ENCODE measurements at places on chromosomes 7 and 10. TPM values are rescaled to one million over a fixed set of nuclear protein-coding genes. Genes with fewer than 3 reads are reported as not detected.

The MYOF gene
- polyA plus RNA-seq, result not detected

- H3K27ac ChIP-seq, result no peak overlapping the region
- H3K4me3 ChIP-seq, result no peak overlapping the region
- no peaks in the 10 kb centered on the region for H3K36me3 ChIP-seq
- H3K4me1 ChIP-seq, result peaks cover 3% of the 10 kb centered on the region
- H3K27me3 ChIP-seq, result peaks cover 7% of the 10 kb centered on the region
Measured at GRCh38 chr10:110648692-110649346, 4.7 kb downstream of the RBM20 start.

- no peak for DNase-seq
- no peaks in the 10 kb centered on the region for H3K4me1 ChIP-seq
- H3K36me3 ChIP-seq, result no peaks in the 10 kb centered on the region
- no peaks in the 10 kb centered on the region for H3K27me3 ChIP-seq
- H3K27ac ChIP-seq, result no peak overlapping the region
Measured at GRCh38 chr10:97887399-97887798, 37.8 kb downstream of the GOLGA7B start.

The BTBD16 gene
- polyA plus RNA-seq, result not detected

DNA sequence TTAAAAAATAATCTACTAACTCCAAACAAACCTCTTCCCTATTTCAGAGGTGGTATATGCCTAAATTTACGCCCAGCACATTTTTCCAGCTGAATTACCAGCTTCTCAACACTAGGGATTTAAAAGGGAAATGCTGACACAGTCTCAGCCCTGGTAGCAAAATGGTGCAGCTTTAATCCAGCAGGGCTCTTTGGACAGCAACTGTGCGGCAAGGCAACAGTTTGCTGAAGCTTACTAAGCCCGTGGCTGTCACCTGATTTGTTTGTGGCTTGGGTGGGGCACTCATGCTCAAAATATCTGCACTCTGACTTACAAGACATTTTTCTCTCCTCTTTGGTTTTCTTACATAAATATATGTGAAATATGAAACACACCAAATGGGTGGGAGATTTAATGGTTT, 206.7 kb downstream of the POU6F2 start:
- DNase-seq, result no peak
- no peak overlapping the region for H3K4me3 ChIP-seq
- no peaks in the 10 kb centered on the region for H3K27me3 ChIP-seq
- no peak overlapping the region for H3K27ac ChIP-seq
- no peaks in the 10 kb centered on the region for H3K4me1 ChIP-seq

The VWC2 gene
- not detected for polyA plus RNA-seq

The CYP2C18 gene
- polyA plus RNA-seq, result not detected

Measured in naive thymus-derived CD4-positive, alpha-beta T cell (primary cell).